Memory B cell (primary cell): ENCODE measurements at places on chromosomes 16 and 17.

GRCh38 chr17:49645654-49646053 lies 32.2 kb downstream of the SPOP start:
- no peak for DNase-seq

DNA sequence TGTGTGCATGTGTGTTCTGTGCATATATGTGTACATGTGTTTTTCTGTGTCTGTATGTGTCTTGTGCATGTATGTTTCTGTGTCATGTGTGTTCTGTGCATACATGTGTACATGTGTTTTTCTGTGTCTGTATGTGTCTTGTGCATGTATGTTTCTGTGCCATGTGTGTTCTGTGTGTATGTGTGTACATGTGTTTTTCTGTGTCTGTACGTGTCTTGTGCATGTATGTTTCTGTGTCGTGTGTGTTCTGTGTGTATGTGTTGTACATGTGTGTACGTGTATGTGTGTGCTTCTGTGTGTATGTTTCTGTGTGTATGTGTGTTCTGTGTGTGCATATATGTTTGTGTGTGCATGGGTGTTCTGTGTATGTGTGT lies 8.4 kb upstream of the RAB37 start:
- DNase-seq = no peak

GRCh38 chr16:75099738-75100602 lies 16.6 kb downstream of the LDHD start:
- no peak for DNase-seq

DNA sequence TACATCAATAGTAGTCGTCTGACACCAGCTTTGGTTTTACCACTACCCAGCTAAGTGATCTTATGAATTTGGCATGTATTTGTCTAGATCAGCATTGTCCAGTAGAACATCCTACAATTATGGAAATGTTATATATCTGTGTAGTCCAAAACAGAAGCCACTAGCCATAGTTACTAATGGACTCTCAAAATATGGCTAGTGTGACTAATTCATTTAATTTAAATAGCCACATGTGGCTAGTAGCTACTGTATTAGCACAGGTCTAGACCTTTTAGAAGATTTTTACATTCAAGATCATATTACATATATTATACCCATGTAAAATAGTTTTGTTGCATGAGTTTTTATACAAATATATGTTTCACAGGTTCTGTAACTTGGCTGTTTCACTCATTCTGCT lies 27.0 kb upstream of the NFAT5 start:
- no peak for DNase-seq

DNA sequence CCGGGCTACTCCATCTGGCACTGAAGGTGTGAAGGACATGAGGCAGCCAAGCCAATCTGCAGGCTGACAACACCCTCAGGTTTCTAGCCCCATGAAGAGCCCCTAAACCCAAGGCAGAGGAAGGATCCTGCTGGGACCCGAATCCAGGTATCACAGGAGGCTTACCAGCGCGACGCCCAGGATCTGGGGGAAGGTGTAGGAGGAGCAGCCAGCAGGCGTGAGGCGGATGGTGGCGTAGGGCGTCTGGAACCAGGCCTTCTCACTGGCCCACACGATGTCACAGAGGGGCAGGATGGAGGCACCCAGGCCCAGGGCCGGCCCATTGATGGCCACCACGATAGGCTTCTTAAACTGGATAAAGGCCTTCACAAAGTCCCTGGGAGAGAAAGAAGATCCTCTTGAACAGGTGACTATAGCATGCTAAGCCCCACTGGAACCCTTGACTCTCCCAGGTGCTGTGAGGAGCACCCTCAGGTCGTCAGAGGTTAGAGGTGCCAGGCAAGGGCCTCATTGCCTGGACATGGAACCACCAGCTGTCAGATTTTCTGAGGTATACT lies 71.7 kb downstream of the DYNLRB2 start:
- no peak for DNase-seq

- no peak for DNase-seq
These were observed 2.6 kb downstream of the GLIS2 start for GRCh38 chr16:4318451-4318910.

DNA sequence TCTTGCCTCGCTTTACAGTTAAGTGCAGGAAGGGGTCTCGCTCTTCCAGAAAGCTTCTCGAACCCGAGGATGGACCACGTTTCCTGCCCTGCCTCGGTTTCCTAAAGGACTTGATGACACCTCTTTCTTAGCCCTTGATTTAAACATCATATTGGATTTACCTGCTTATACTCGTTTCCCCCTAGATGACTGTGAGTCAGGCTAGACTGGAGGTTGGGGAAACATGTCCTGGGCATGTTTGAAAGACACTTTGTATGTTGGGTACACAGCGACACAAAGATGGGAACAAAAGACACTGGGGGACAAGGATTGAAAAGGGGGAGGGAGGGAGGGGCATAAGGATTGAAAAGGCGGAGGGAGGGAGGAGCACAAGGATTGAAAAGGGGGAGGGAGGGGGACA lies 30.0 kb downstream of the SDK2 start:
- no peak for DNase-seq

- DNase-seq = peak; percentile 44
These were observed 1.4 kb downstream of the MMD start for GRCh38 chr17:55420067-55420775.

DNA sequence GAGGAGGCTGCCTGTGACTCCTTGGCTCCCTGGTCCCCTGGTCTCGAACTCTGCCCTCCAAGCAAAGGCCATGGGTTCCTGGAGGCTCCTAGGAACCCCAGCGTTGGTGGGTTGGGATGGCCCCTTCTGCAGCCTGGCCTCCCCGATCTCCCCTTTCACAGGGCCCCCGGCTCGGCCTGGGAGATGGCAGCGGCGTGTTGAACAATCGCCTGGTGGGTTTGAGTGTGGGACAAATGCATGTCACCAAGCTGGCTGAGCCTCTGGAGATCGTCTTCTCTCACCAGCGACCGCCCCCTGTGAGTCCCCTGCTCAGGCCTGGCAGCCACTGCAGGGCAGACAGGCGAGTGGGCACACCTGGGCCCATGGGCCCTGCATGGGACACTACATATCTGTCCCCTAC lies 10.9 kb downstream of the ADGRG3 start:
- DNase-seq = no peak

- no peak for DNase-seq
These were observed 43.5 kb downstream of the CYB561 start for GRCh38 chr17:63402431-63403212.

DNA sequence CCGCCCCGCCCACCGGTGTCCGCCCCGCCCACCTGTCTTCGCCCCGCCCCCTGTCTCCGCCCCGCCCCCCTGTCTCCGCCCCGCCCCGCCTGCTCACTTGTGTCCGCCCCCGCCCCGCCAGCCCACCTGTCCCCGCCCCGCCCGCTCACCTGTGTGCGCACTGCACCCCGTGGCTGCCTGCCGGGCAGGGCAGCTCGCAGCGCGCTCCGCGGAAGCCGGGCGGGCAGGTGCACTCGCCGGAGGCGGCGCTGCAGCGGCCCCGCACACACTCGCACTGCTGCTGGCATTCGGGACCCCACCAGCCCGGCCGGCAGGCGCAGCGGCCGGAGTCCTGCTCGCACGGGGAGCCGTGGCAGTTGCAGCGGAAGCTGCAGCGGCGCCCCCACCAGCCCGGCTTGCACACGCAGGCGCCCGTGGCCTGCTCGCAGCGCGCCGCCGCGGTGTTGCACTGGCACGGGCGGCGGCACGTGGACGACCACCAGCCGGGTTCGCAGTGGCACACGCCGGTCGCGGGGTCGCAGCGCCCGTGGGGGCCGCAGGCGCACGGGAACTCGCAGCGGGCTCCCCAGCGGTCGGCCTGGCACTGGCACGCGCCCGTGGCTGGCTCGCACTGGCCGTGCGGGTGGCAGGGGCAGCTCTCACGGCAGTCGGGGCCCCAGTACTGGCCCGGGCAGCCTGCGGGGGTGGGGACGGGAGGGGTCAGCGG lies 2.1 kb downstream of the SCARF1 start:
- DNase-seq = peak; percentile 65

GRCh38 chr17:75611851-75612429 lies 21.3 kb upstream of the SMIM5 start:
- DNase-seq = no peak

DNA sequence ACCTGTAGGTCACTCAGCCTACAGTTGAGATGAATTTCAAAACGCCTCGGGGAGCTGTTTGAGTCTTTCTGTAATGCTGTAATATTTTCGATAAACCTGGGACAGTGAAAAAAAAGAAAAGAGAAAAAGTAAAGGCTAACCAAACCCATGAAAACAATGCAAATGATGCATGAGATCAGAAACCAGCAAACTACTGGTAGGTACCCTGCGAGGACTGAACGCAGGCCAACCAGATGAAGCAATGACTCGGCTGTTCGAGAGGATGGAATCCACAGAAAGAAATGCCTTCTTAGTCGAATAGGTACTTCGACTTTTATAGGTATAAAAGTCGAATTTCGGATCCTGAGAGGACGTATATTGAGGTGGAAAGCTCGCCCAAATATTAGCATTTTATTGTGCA lies 509 bp upstream of the ATAD5 start:
- no peak for DNase-seq

- no peak for DNase-seq
These were observed 346.6 kb upstream of the TNRC6C start for GRCh38 chr17:77611791-77612502.

DNA sequence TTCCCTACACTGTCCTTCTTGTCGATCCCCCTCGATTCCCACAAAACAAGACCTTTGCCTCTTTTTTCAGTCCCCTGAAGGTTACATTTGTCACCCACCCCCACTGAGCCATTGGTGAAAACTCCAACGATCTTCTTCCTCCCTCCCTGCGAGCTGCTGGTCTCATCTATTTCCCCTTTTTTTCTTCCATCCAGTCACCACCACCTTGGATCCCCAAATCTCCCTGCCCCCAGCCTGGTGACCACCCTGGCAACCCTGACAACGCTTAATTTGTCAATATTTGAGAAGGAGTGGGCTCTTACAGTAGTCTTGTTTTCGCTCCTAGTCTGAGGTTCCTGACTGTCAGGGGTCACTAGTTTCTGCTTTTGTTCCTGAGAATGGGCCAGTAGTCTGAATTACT lies 62.9 kb downstream of the SMPD3 start:
- DNase-seq = no peak

DNA sequence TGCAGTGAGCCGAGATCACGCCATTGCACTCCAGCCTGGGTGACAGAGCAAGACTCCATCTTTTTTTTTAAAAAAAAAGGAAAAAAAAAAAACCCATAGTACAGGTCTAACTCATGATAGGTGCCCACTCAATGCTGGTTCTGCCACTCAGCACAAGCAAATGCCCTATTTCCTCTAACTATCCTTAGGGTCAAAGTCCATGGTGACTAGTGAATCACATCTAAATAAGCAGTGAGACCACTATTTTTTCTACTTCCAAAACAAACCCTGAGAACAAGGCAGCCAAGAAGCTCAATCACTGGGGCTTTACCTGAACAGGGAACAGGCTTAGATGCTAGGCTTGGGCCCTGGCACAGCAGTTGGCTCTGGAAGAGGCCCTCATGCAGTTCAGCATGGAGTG lies 3.4 kb downstream of the BLTP2 start:
- no peak for DNase-seq

DNA sequence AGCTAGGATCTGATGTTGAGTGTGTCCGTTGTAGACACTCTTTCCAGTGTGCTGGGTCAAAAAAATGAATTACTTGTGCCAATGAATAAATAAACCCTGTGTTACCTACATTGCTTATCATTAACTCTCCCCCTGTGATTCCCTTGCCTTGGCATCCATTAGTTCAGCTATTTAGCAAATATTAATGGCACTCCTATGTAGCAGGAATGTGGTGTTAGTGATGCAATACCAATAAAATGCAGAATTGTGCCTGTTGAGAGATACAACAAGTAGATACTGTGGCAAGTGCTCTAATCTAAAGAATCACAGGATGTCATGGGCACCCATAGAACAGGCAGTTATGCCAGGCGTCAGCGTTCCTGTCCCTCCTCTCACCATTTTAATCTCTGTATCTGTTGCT lies 343.2 kb downstream of the PMP22 start:
- no peak for DNase-seq

GRCh38 chr17:47797797-47798196 lies 23.8 kb downstream of the OSBPL7 start:
- DNase-seq = no peak

DNA sequence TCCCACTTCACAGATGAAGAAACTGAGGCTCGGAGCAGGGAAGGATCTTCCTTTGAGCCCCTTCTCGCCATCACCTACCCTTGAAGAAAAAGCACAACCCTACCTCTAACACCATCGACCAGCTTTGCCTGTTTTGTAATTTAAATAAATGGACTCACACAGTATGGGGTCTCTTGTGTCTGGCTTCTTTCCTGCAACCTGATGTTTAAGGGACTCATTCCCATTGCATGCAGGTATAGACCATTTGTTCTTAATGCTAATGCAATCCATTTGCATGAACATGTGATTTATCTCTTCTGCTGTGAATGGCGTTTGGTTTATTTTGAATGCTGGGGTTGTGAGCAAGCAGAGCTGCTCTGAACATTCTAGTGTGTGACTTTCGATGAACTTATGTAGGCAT lies 150.8 kb upstream of the FOXF1 start:
- no peak for DNase-seq

- DNase-seq = peak; percentile 58
These were observed 41.6 kb upstream of the TNRC6C start for GRCh38 chr17:77916703-77917481.

DNA sequence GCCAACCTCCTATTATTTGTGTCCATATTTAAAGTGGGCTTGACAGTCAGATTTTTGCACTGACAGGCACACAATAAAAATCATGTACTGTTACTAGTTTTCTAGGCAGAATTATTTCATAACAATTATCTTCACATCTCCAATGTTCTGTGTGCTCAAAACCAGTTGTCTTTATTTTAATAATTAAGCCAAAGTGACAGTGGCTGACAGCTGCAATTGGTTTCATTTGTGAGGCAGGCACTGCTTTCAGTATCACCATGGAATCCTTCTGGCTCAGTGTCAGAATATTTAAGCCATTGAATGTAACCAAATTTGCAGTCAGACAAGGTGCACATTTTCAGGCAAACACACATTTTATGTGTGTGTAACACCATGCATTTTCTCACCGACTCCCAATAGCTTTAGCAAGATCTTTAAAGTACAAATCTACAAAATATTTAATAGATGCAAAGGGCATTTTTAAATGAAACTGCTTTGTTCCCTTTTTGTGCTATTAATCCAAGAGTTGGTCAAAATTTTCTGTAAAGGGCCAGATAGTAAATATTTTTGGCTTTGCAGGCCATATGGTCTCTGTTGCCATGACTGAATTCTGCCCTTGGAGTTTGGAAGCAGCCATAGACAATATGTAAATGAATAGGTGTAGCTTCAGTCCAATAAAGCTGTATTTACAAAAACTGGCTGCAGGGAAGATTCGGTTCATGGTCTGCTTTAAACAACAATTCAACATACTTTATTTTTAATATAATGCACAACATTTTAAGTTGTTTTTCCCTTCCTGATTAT lies 486.0 kb downstream of the KCNJ2 start:
- no peak for DNase-seq

GRCh38 chr17:81376946-81377714 lies 18.1 kb upstream of the BAHCC1 start:
- no peak for DNase-seq
